Chondrocyte (in vitro differentiated cells): ENCODE measurements at places on chromosomes 2 and 18. TPM values are rescaled to one million over a fixed set of nuclear protein-coding genes. Genes with fewer than 3 reads are reported as not detected.

- no peak overlapping the region for H3K27ac ChIP-seq
- H3K27me3 ChIP-seq, result no peaks in the 10 kb centered on the region
- peaks cover 45% of the 10 kb centered on the region for H3K4me1 ChIP-seq
Measured at GRCh38 chr2:36698993-36699392, 2.5 kb downstream of the VIT start.

DNA sequence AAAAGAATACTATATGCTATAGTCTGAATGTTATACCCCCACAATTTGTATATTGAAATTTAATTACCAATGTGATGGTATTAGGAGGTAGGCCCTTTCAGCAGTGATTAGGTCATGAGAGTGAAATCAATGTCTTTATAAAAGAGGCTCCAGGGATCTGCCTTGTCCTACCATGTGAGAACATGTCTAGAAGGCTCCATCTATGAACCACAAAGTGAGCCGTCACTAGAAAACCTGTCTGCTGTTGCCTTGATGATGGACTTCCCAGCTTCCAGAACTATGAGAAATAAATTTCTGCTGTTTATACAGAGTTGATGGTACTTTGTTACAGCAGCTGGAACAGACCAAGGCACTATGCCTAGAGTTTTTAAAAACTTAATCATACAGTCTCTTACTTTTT, 46.3 kb upstream of the FAM124B start:
- no peaks in the 10 kb centered on the region for H3K27me3 ChIP-seq
- H3K36me3 ChIP-seq, result no peaks in the 10 kb centered on the region
- DNase-seq, result no peak
- H3K27ac ChIP-seq, result no peak overlapping the region

- H3K36me3 ChIP-seq, result no peaks in the 10 kb centered on the region
- H3K27me3 ChIP-seq, result no peaks in the 10 kb centered on the region
- no peak for DNase-seq
- no peak overlapping the region for H3K4me3 ChIP-seq
- H3K4me1 ChIP-seq, result peaks cover 18% of the 10 kb centered on the region
Measured at GRCh38 chr2:66845307-66845706, 410.4 kb downstream of the MEIS1 start.

GRCh38 chr18:50284255-50284885, 3.0 kb upstream of the MBD1 start:
- peaks cover 13% of the 10 kb centered on the region for H3K36me3 ChIP-seq
- no peaks in the 10 kb centered on the region for H3K27me3 ChIP-seq
- peaks cover 45% of the 10 kb centered on the region for H3K4me1 ChIP-seq

The C18orf32 gene
- total RNA-seq, result 48.6 to 52.7 TPM (median 48.7 TPM) in 3 replicates

DNA sequence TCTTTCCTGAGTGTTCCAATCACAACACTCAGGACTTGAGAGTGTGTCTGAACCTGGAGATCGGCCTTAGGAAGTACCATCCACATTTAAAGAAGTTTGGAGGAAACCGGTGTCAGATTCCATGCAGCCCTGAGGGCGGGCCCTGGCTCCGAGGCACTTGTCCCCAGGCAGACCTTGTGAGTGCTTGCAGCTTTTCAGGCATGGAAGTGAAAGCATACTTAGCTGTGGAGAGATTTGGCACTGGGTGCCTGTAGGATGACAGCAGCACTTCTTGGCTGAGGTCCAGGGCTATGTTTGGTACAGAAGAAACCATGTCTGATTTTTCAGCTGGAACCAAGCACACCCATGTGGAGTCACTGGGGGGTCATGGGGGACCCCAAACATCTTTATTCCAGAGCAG, 230.8 kb downstream of the SEPTIN10 start:
- peaks cover 16% of the 10 kb centered on the region for H3K36me3 ChIP-seq
- H3K4me1 ChIP-seq, result peaks cover 71% of the 10 kb centered on the region
- no peaks in the 10 kb centered on the region for H3K27me3 ChIP-seq
- DNase-seq, result no peak

- peaks cover 5% of the 10 kb centered on the region for H3K36me3 ChIP-seq
- H3K4me3 ChIP-seq, result no peak overlapping the region
- peaks cover 27% of the 10 kb centered on the region for H3K27me3 ChIP-seq
- no peaks in the 10 kb centered on the region for H3K4me1 ChIP-seq
Measured at GRCh38 chr18:7488571-7488970, 78.5 kb upstream of the PTPRM start.

DNA sequence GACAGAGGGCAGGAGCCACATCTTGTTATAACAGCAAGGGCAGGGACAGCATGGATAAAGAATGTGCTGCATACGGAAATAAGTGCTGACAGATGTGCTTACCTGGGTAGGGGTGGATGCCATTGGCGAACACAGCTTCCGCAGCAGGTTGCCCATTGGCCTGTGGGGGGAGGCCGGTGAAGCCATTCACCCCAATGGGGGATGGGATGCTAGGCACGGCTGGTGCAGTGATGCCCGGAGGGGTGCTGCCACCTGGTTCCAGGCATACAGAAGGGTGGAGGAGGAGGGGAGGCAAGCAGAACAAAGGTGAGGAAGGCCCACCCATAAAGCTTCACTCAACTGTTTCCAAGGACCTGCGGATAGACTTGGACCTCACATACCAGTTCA, 294.9 kb downstream of the CELF4 start:
- peaks cover 5% of the 10 kb centered on the region for H3K27me3 ChIP-seq
- no peak for DNase-seq
- no peak overlapping the region for H3K4me3 ChIP-seq

GRCh38 chr2:10252224-10252623, 50.5 kb upstream of the HPCAL1 start:
- DNase-seq, result no peak
- no peaks in the 10 kb centered on the region for H3K4me1 ChIP-seq
- H3K4me3 ChIP-seq, result no peak overlapping the region
- peaks cover 11% of the 10 kb centered on the region for H3K36me3 ChIP-seq

- H3K4me3 ChIP-seq, result no peak overlapping the region
- H3K27me3 ChIP-seq, result no peaks in the 10 kb centered on the region
- no peak overlapping the region for H3K27ac ChIP-seq
- no peaks in the 10 kb centered on the region for H3K36me3 ChIP-seq
- H3K4me1 ChIP-seq, result no peaks in the 10 kb centered on the region
Measured at GRCh38 chr2:222134654-222135053, 164.1 kb downstream of the PAX3 start.

The PIEZO2 gene
- total RNA-seq, result 115 to 147 TPM (median 142 TPM) in 3 replicates

DNA sequence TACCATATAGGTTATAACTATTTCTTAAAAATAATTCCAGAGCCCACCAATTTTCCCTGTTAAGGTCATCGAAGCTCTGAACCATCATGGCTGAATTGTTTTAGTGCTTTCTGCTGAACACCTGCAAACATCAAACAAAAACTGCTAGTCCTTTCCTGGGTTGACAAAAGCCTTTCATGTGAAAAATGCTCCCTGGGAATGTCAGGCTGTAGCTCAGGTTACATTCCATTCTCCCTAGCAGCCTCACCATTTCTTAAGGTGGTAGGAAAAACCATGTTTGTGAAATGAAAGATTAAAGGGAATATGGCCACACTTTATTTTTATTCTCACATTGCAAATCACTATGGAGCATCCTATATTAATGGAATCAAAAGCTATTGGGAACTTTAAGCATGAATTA, 5.7 kb downstream of the TCF4 start:
- no peak for DNase-seq
- no peak overlapping the region for H3K27ac ChIP-seq
- peaks cover 28% of the 10 kb centered on the region for H3K4me1 ChIP-seq
